Endothelial cell of umbilical vein (primary cell): ENCODE measurements at places on chromosomes 6 and 20. TPM values are rescaled to one million over a fixed set of nuclear protein-coding genes. Genes with fewer than 3 reads are reported as not detected.

Gene SYNE1
- 43.6 and 52.3 TPM in 2 replicates for total RNA-seq

Gene PMEPA1
- total RNA-seq, result 31.6 and 47.1 TPM in 2 replicates

Gene GMPR
- total RNA-seq, result 36.3 and 43.2 TPM in 2 replicates

Gene ABHD16B
- not detected in 2 replicates for total RNA-seq

Gene RBM24
- 6.0 and 6.7 TPM in 2 replicates for total RNA-seq

Gene ADTRP
- 3.3 and 5.6 TPM in 2 replicates for total RNA-seq

Gene VIP
- total RNA-seq, result 1.2 and 2.0 TPM in 2 replicates

Gene F13A1
- not detected in 2 replicates for total RNA-seq

Gene PAX1
- total RNA-seq, result not detected in 2 replicates

Gene PRICKLE4
- total RNA-seq, result 2.2 and 3.3 TPM in 2 replicates

Gene ZNF217
- 31.7 and 32.1 TPM in 2 replicates for total RNA-seq

Gene CD40
- total RNA-seq, result 33.1 and 36.6 TPM in 2 replicates

GRCh38 chr6:129105035-129105434 is 222.1 kb downstream of the LAMA2 start:
- no peak for DNase-seq

DNA sequence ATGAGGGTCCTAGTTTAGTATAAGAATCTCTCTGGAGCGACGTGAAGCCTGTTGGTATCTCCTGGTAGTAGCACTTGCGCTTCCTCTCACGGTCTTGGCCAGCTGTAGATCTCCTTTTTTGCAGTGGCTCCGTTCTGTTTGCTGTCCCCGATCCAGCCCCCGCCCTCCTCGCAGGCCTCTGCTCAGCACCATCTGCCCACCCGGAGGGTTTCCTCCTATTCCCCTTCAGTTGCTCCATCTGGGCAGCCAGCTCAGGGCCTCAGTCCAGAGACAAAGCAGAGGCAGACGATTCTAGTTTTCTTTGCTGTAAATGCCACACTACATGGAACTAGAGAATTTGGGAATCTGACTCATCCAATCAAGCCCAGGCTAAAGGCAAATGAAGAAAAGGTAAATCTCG is 126.6 kb downstream of the TIAM2 start:
- no peak for DNase-seq

- DNase-seq, result no peak
Measured at GRCh38 chr6:28282926-28283325, 1.6 kb downstream of the PGBD1 start.

- no peak for DNase-seq
Measured at GRCh38 chr20:62063981-62064769, 1.5 kb downstream of the TAF4 start.

DNA sequence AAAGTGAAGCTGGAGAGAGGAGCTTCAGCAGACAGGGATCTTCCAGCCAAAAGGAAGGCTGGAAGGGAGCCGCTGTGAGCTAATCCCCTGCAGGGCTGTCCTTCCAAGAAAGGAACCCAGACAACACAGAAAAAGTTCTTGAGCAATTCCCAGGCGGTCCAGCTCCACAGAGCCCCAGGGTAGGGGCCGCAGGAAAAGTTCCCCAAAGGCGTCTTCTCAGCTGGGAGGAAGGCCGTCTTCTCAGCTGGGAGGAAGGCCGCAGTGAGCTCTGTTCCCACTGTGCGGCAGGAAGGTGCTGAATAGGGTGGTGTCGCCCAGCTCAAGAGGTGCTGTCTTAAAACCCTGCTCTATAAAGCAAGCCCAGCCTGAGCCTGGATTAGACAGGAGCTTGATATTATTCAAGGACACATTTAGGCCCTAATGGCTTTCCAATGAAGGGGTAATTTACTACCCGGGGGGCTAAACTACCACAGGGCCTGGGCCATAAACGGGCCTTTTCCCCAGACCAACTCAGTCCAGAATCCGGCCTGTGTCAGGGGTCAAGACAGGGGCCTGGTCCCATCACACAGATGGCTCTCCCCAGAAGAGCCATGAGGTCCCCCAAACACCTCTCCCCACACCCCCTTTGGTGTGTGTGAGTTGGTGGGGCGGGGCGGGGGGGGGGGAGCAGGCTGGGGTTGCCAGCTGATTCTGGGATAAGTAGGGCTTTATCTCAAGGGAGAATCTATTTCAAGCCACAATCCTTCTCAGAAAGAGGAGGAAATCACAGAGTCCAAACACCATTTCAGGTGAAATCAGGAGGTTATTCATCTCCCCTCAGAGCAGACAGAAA is 103.6 kb downstream of the NOL4L start:
- peak; percentile 32 for DNase-seq

DNA sequence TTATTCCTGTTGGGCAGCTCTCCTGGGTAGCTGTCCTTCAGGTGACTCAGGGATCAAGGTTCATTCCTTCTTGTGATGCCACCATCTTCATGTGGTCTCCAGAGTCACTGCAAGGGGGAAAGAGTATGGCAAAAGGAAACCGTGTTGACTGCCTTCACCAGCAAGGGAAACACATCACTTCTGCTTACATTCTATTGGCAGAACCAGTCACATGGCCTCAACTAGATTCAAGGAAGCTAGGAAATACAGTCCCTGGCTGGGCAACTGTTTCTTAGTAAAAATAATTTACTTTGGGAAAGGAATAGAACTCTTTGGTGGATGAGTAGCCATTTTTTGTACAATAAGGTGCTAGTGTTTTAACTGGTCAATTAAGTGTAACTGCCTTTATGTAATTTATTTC is 5.3 kb downstream of the ANKRD6 start:
- no peak for DNase-seq

DNA sequence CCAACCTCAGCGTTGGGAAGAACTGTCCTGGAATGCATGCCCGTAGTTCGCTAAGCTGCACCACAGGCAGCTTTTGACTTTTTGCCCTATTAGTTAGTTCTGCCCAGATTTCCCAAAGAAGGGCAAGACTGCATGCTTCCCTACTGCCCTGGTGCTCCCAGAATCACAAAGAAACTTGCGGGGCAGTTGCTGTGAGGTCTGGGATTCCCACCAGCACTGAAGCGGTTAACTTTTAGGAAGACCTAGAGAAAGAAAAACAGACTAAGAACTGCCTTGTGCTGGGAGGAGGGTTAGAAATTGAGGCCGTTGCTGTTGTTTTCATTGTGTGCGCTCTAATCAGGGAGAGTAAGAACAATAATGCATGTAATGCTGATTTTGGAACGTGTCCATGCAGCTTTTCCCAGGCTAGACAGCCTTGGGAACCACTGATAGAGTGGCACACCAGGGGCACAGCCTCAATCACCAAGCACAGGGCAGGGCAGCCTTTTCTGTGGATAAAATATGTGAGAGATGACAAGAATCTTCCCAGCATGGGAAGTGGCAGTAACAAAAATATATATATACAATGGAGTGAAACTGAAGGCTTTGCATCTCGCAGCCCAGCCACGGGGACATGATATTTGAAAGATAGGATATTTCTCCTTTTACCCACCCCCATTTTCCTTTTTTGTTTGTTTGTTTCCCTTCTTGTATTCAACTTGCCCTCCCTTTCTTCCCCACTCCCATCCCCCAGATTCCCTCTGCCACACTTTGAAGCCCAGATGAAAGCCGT is 137.7 kb upstream of the HEY2 start:
- peak; percentile 96 for DNase-seq

DNA sequence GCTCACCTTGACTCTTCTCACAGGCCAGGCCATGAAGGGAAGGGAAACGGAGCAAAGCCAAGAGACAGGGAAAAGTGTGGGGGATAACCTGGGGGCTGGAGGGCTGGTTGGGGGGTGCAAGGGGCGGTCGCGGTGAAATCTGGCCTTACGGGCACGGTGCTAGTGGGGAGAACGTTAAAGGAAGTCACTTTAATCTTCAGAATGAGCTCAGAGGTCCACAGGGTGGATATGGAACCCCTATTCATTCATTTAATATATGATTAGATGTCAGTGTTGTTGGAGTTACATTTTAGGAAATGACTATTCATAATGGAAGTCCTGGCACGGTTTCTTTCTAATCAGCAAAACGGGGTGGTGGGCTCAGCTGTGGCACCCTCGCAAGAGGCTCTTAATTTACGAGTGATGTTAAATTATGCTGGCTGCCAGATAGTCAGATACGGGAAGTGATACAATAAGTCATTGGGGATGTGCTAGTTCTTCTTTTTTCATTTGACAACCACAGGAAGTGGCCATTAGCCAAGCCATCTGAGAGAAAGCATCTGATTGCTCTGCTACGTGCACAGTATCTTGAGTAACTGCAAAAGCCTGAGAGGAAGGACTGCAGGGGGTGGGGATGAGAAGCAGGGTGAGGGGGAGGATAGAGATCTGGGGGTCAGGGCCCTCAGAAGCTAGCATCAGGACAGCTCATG is 253.0 kb downstream of the QKI start:
- no peak for DNase-seq

GRCh38 chr6:157877573-157878438 is 54.8 kb downstream of the SNX9 start:
- no peak for DNase-seq

GRCh38 chr6:121647905-121648304 is 212.5 kb downstream of the GJA1 start:
- peak; percentile 81 for DNase-seq

DNA sequence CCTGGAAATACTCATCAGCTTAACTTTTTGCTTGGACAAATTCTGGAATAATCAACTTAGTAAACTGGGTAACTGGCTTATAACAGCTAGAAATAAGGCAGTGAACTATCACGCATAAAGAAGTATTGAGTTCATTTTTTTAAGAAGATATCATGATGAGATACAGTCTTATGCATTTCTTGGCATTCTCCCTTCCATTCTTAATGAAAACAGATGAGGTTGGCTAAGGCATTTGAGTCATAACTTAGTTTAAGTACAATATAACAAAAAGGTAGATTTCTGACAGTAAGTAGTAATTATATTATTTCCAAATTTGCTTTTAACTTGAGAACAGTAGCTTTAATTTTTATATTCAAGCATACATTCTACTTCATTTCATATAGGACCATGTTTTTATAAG is 56.1 kb downstream of the SAMD5 start:
- DNase-seq, result no peak

GRCh38 chr20:60363698-60364097 is 405.5 kb downstream of the CDH26 start:
- DNase-seq, result no peak

- DNase-seq, result no peak
Measured at GRCh38 chr6:113755449-113756289, 101.5 kb upstream of the MARCKS start.

DNA sequence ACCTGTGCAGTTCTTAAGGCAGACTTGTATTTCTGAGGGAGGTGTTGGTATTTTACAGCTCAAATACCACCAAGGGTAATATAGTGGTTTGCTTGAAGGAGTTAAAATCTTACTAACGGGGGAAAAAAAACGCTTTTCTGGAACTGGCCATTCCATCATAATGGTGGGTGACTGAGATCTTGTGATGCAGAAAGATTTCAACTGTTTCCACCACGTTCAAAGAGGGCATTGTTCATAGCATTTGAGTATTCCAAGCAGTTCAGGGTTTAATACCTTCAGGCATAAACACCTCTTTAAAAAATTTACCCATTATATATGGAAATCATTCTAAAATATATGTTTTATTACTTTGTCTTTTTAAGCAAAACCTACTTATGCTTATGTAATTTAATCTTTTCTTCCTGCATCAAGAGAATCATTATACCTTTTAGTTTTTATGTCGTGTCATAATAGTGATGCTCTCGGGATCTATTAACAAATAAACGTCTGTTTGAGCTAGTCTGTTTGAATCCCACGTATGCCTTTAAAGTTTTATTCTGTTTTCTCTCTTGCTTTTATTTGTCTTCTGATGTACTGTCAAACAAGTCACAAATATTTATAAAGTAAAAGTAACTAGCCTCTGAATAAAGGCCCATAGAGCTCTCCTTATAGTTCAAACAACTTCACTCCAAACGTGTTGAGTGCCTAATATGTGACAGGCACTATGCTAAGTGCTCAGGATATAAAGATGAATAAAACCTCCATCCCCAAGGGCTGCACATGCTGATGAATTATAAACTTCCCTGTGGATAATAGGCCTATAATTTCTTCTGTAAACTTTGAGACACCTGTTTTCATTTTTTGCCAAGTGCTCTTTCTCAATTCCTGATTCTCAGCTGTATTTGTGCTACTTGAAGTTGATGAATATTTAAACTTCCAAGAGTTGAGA is 298.8 kb upstream of the FERMT1 start:
- DNase-seq, result no peak

DNA sequence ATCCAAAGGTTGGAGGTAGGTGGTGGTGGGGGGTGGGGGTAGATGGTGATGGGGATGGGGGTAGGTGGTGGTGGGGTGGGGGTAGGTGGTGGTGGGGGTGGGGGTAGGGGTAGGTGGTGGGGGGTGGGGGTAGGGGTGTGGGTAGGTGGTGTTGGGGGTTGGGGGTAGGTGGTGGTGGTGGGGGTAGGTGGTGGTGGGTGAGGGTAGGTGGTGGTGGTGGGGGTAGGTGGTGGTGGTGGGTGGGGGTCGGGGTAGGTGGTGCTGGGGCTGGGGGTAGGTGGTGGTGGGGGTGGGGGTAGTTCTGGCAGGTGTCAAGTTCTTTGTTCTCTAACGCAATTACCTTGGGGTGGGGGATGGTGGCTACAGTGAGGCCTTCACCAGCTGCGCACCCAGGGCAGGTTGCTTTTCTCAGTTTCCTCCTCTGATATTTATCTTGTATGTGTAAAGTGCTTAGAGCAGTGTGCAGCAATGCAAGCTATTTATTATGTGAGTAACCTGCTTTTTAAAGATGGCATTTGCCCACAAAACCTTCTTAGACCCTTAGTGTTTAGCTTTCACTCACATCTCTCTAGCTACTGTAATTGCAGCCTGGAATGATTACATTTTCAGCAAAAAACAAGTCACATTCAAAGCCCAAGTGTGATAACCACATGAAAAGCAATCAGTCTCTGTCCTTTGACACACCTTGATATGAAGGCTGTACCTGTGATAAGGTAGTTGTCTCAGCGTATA is 8.2 kb upstream of the CCDC167 start:
- no peak for DNase-seq

DNA sequence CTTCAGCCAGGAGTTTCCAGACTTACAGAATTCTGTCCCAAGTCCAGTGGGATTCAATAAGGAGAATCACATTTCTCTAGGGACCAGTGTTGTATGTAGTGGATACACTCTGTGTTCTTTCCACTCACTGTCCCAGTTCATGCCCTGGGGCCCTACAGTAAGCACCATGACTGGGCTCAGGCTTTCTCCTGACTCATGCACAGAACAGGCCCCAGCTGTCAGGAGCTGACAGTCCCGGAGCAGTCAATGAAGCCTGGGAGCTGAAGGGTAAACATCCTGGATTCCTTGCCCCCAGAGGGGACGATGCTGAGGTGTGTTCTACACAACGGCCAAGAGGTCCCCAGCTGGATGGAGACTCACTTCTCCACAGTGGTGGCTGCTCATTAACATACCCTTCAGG is 40.2 kb upstream of the LRFN2 start:
- DNase-seq, result no peak

- DNase-seq, result no peak
Measured at GRCh38 chr20:753136-753535, 15.2 kb downstream of the SLC52A3 start.
